ENCODE measurements at places on chromosomes 2 and 18. TPM values are rescaled to one million over a fixed set of nuclear protein-coding genes. Genes with fewer than 3 reads are reported as not detected.

The ALKAL2 gene
- total RNA-seq = not detected

The HOXD8 gene
- total RNA-seq = not detected

The EPAS1 gene
- total RNA-seq = not detected

The FAM237A gene
- not detected for total RNA-seq

The SLC4A5 gene
- total RNA-seq = 0.65 TPM

DNA sequence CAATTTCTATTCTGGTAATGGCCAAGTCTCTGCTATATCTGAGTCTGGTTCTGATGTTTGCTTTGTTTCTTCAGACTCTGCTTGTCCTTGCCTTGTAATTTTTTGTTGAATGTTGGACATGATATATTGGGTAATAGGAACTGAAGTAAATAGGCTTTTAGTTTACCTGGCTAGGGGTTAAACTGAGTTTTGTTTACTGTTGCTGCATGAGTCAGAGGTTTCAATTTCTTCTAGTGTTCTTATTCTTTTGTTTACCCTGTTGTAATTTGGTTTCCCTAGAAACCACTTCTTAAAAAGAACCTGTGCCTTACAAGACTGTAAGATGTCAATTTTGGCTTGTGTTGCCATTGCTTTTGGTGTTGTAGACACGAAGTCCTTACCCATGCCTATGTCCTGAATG, 285.0 kb upstream of the KCNH7 start:
- H3K27me3 ChIP-seq = no peaks in the 10 kb centered on the region
- no peaks in the 10 kb centered on the region for H3K4me1 ChIP-seq
- DNase-seq = no peak
- no peak overlapping the region for H3K27ac ChIP-seq
- H3K4me3 ChIP-seq = no peak overlapping the region

DNA sequence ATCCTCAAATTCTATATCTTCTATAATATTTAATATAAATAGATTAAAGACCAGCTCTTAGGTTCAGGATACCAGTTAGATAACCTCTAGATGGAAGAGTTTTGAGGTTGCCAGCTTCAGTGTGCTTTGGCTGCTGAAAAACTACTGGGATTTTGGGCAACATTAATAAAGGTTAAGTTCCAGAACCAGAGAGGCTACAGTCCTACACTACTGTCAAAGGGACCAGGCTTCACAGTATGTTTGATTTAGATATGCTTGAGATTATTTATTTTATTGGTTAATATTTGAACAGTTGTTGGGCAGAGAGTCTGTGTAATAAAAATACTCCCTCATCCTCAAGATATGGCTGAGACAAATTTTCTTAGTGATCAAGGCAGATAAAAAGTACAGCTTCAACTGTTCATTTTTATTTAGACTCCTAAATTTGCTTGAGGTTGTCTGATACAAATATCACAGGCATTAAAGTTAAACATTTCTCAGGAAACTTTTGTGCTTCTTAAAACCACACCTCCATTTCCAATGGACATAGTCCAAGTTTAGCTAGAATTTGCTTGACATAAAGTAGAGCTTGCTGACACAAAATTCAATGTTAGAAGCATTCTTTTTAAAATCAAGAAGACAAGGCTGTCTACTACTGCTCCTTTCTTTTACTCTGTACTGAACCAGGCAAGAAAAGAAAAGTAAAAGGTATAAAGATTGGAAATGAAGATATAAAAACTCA, 19.7 kb upstream of the TMEM17 start:
- H3K4me1 ChIP-seq = no peaks in the 10 kb centered on the region
- H3K4me3 ChIP-seq = no peak overlapping the region
- DNase-seq = no peak
- H3K27me3 ChIP-seq = 0 out of 2 replicates have a peak, but pooled peaks cover 3% of the 10 kb centered on the region

DNA sequence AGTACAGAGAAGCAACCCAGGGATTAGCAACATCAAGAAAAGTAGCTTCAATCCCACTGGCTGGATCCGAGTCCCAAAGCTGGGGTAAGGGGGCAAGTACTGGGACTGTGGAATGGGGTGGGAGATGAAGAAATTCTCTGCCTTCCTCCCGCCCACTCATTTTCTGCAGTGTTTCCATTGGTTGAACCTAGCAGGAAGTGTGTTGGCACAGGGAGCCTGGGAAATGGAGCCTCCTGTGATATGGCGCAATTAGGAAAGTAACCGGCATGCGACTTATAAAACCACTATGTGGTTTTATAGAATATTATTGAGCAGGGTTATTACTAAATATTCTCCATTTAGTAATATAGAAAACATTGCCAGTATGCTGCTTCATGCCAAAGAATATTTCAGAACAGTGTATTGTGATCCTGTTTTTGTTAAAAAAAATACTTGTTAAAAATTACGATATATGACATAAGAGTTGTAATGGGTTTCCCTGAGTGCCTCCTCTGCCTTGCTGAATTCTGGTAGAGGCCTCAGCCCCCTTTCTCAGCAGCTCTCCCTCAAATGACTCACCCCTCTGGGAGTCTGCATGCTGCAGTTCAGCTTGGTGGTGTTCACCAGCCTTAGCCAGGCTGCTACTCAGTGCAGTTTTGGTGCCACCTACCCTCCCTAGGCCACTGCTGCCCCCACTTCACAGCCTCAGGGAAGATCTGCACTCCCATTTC, 60.5 kb downstream of the HK2 start:
- no peaks in the 10 kb centered on the region for H3K27me3 ChIP-seq
- no peak for DNase-seq
- H3K27ac ChIP-seq = no peak overlapping the region
- no peak overlapping the region for H3K4me3 ChIP-seq

DNA sequence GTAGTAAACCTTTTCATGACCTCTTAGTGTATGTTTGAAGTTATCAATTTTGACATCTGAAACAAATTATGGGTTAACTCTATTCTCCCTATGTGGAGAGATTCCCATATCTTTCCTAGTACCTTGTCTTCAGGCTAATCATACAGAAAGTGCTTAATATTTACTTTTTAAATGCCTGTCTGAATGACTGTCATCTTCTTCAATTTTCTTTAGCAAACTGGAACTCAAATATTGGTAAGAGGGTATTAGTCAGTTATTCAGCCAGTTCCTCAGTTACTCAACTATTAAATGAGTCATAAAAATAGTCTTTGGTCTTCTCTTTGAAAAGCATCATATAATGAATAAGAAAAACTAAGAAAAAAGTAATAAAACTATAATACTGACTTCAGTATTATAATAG, 1038.0 kb upstream of the PIK3C3 start:
- H3K36me3 ChIP-seq = no peaks in the 10 kb centered on the region
- no peak overlapping the region for H3K4me3 ChIP-seq
- no peak for DNase-seq
- no peak overlapping the region for H3K27ac ChIP-seq
- H3K27me3 ChIP-seq = no peaks in the 10 kb centered on the region

DNA sequence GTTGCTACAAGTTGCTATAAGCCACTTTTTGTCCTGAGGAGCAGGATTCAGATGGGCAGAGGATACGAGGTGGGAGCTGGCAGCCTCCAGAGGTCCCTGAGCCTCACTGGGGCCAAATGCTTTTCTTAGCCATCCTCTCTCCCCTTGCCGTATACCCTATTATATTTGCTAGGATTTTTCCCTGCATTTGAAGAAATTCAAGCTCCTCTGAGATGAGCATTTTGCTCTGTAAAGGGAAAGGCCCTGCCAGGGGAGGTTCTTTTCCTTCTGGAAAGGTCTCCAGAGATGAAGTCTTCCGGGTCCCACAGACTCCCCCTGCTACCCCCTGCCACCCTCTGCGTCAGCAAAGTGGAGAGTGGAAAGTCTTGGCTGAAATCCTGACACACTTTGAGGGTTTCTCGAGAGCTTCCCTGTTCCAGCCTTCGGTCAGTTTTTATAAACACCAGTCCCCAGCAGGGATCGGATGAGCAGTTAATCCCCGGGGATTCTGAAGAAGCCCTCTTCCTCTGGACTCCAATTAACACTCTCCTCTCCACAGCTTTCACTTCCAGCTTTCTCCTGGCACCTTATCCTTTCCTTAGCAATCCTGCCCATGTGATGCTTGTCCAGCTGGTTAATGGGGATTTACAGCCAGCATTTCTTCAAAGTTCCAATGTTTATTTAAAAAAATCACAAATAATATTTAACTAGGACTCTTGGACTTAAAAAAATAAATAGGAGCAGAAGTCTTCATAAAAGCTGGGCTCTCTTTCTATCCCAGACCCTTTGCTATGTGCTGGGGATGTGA, 13.1 kb downstream of the CYRIA start:
- H3K4me3 ChIP-seq = no peak overlapping the region
- H3K27ac ChIP-seq = no peak overlapping the region
- H3K27me3 ChIP-seq = no peaks in the 10 kb centered on the region
- DNase-seq = no peak

- H3K27ac ChIP-seq = no peak overlapping the region
- H3K4me3 ChIP-seq = no peak overlapping the region
- H3K4me1 ChIP-seq = no peaks in the 10 kb centered on the region
- no peaks in the 10 kb centered on the region for H3K27me3 ChIP-seq
- H3K36me3 ChIP-seq = no peaks in the 10 kb centered on the region
These were observed 1201.0 kb downstream of the LRP1B start for GRCh38 chr2:140929849-140930248.
